Activated T-cell treated with anti-CD3 and anti-CD28 coated beads for 48 hours (primary cell): ENCODE measurements at places on chromosomes 3 and 15.

DNA sequence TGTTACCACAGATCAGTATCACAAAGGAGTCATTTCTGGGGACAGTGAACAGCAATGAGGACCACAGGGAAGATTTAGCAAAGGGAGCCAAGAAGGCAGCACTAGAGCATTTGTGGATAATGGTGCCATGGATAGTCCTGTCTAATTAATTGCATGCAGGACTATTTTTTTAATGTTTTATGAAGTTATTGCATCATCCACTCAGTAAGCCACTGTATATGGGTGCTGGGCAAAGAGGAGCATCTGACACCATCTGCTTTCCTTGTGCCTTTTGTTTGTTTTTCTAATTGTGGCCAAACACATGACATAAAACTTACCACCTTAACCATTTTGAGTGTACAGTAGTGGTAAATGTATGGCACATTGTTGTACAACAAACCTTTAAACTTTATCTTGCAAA, 301.1 kb upstream of the LRRFIP2 start:
- no peak for DNase-seq

DNA sequence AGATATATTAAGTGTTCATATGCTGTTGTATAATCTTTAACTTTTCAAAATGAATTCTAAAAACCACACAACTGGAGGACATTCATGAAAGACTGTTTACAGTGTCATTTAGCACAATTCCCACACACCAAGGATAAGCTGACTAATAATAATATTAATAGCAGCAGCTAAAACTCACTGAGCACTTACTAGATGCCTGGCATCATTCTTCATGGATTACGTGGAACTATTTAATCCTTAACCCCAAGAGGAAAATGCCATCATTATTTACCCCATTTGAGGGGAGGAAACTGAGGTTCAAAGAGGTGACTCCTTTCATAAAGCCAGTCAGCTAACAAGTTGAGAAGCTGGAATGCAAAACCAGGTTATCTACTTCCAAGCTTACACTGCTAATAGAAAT, 77.0 kb downstream of the TMEM108 start:
- no peak for DNase-seq

DNA sequence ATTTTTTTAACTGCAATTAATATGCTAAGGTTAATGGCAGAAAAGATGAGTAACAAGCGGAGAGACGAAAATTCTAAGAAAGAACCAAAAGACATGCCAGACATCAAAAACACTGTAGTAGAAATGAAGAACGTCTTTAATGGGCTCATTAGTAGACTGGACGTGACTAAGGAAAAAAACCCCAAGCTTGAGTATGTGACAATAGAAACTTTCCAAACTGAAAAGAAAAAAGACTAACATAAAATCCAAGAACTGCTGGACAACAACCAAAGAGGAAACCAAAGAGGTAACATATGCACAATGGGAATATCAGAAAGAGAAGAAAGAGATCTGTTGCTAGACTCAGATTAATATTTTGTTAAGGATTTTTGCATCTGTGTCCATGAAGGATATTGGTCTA, 94.6 kb upstream of the SETMAR start:
- no peak for DNase-seq

DNA sequence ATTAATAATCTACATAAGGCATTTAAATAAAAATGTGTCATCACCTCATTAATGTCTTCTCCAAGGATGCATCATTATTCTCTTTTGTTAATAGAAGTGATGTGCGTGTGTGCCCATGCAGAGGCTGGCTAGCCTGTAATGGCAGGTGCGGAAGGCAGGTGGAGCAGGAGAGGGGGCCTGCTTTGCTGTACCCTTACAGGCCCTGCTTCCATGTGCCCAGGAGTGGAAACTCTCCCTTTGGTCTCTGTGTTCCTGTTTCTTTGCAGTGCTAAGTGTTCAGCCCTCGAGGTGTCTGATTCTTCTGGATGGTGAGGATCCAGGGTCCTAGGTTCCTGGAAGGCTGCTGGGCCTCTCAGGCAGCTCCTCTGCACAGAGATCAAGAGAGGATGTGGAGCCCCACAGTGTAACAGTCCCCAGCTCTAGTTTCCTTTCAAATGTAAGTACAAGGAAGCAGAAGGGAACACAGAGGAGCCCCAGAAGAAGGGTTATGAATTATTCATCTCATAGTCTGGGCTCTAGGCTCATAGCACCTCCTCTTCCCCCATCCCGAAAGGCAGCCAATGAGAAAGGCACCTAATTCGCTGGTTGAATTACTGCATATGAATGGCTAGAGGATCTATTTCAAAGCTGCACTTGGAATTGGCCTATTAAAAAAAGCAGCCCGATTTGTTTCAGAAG, 39.2 kb upstream of the AGBL1 start:
- DNase-seq, result no peak

GRCh38 chr3:47259114-47259513, 23.5 kb downstream of the KIF9 start:
- DNase-seq, result no peak
